ENCODE measurements at places on chromosomes 2 and 18.

DNA sequence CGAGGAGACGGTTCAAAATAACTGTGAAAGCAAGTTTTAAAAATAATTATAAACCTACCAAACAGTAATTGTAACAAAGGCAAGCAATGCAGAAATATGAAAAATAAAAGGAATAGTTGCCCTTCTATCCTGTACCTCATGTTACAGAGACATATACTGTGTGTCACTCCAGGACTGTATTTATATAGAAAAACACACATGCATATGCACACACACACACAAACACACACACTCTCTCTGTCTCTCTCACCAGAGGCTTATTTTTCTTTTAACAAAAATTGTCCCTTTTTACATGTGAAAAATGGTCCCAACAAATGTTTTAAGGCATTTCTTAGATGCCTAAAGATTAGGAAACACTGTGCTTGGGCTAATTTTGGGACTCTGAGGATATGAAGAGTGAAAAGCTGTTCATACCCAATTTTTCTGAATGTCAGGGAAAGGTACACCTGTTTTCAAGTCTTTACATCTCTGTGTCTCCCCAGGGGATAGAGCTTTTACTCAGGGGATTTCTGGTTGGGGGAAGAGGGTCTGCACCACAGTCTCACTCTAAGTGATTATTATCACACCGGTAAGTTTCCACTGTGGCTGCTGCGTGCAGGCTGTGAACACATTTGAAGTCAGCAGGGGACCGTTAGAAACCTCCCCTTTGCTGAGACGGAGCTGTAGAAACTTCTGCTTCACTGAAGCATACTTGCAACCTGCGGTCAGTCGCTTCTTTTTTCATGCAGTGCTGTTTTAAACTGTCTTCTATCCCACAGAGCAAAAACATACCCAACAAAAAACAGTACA, 51.4 kb upstream of the SPAG16 start:
- no peak for DNase-seq

GRCh38 chr2:126796931-126797621, 101.6 kb upstream of the TEX51 start:
- no peak for DNase-seq

DNA sequence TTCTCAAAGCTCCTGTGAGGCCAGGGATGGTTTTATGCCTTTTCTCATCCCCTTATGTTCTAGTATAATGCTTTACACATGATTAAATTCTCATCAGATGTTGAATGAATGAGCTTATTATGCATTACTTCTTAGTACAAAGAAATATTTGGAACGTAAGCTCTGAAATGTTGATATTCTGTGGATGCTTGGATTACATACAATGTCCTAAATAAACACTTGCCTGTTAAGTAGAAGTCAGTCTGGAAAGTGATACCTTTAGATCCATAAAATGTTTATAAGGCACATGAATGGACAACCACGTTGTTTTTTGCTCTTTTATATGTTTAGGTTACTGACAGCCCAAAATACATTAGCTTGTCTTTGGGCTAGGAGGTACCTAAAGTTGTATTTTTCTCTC, 248.6 kb downstream of the NEDD4L start:
- DNase-seq, result no peak

- no peak for DNase-seq
Observed at GRCh38 chr2:216370961-216371712, 1.1 kb downstream of the MARCHF4 start.

- no peak for DNase-seq
Observed at GRCh38 chr18:11391661-11392060, 217.7 kb upstream of the SLC35G4 start.

DNA sequence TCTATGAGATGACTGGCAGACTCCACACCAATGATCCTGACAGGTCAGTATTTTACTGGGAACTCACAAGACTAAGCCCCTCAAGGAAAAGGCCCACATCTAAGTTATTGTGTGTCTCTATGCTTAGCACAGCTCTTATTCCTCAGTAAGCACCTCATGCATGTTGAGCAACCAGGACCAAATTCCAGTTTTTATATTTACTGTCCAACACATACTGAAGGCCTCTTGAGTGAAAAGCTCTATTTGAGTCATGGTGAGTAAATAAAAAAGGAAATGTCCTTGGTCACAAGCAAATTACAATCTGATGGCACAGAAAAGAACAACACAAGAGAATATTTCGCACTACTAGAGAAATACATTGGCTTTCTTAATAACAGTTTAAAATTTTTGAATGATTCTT, 87.9 kb upstream of the ETAA1 start:
- DNase-seq, result no peak

Data from LoVo (cell line).